ENCODE measurements at places on chromosomes 12 and 14. TPM values are rescaled to one million over a fixed set of nuclear protein-coding genes. Genes with fewer than 3 reads are reported as not detected.
A peak's percentile ranks its signal among the peaks of the same experiment; 100 is the strongest.

The VWF gene
- 10.5 TPM for polyA plus RNA-seq

GRCh38 chr14:97633131-97633738 is 836.1 kb downstream of the VRK1 start:
- no peak for DNase-seq

DNA sequence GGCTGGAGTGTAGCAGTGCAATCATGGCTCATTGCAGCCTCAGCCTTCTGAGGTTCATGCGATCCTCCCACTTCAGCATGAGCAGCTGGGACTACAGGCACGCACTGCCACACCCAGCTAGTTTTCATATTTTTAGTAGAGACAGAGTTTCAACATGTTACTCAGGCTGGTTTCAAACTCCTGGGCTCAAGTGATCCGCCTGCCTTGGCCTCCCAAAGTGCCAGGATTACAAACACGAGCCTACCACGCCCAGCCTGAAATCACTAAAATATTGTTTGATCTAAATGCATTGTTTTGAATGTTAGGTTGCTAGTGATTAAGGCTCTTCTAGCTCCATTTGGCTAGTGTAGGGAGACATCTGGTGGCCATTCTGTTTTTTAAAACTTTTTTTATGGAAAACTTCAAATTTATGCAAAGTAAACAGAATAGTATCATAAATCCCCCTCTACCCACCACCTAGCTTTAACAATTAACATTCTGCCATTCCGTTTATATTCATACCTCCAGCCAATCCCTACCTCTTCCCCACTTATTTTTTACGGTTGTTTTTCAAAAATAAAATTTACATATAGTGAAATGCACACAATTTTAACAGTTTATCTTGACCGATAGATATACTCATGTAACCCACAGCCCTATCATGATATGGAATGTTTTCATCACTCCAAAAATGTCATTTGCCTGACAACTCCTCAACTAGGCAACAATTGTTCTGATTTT is 37.8 kb downstream of the MYO1H start:
- DNase-seq, result no peak

The LRRIQ1 gene
- polyA plus RNA-seq, result 0.40 TPM

The SYCP3 gene
- not detected for polyA plus RNA-seq

GRCh38 chr12:12807970-12808702 is 5.0 kb upstream of the DDX47 start:
- peak; percentile 52 for DNase-seq
